Neuronal stem cell (in vitro differentiated cells): ENCODE measurements at places on chromosomes 1 and 21.
A peak's percentile ranks its signal among the peaks of the same experiment; 100 is the strongest.

DNA sequence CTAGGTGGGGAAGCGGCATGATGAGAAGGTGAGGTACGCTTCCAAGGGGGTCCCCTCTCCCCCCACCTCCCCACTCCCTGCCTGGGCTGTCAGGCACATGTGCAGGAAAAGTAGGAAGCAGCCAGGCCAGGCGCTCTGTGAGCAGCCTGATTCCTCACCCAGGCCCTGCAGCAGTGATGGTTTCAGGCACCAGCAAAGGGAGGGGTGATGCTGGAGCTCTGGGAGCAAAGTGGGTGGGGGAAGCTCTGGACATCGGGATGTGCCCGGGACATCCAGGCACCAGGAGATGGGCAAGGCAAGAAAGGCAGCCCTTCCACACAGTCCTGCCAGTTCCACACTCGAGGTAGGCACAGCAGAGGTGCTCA, 106.1 kb downstream of the CRYAA start:
- no peaks in the 10 kb centered on the region for H3K36me3 ChIP-seq
- peaks cover 29% of the 10 kb centered on the region for H3K27me3 ChIP-seq
- no peak overlapping the region for H3K4me3 ChIP-seq
- H3K27ac ChIP-seq: no peak overlapping the region
- H3K4me1 ChIP-seq: peaks cover 24% of the 10 kb centered on the region

GRCh38 chr1:147505568-147505967, 35.7 kb upstream of the BCL9 start:
- H3K4me1 ChIP-seq: peaks cover 16% of the 10 kb centered on the region
- H3K27ac ChIP-seq: peak overlapping the region; percentile 49
- no peaks in the 10 kb centered on the region for H3K27me3 ChIP-seq
- no peak for DNase-seq
- H3K4me3 ChIP-seq: no peak overlapping the region
- no peaks in the 10 kb centered on the region for H3K36me3 ChIP-seq

DNA sequence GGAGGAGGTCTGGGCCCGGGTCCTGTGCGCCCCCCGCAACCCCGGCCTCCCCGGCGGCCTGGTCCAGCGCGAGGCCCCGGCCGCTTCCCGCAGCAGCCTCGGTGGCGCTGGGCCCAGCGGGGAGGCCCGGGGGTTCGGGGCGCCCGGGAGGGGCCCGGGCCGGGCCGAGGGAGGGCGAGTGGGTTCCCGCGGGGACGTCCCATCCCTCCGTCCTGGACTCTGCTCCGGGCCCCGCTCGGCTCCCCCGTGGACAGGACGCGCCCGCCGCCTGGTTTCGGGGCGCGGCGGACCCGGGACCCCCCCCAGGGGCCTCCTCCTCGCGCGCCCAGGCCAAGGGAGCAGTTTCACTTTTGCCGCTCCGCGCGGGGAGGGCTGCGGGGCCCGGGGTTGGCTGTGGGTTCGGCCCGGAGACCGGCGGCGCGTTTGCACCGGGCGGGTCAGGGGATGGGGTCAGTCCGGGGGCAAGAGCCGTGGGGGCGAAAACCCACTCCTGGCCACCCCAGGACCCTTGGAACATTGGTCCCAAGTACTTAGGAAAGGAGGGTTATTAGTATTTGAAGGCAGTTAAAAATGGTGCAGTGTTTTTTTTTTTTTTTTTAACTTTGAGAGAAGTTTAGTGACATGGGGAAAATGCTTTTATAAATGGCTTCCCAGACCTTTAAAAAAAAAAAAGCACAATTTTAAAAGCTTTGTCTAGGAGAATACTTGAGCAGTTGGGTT, 677 bp downstream of the AGPAT3 start:
- DNase-seq: no peak
- H3K36me3 ChIP-seq: no peaks in the 10 kb centered on the region
- peak overlapping the region; percentile 61 for H3K4me3 ChIP-seq
- peaks cover 1% of the 10 kb centered on the region for H3K4me1 ChIP-seq

DNA sequence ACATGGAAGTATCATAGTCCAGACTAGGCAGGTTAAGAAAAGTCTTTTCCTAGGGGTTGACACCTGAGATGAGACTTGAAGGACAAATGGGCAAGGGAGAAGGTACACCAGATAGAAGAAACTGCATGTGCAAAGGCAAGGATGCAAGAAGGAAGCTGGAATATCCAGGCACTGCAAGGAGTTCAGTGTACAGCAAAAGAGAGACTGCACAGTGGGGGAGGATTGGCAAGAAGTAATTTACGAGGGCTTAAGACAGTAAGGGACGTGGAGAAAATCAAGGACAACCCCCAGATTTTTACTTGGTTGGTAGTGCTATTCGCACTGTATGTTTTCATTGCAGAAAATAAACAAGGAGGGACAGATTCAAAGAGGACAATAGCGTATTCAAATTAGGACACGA, 58.5 kb downstream of the DNM3 start:
- no peaks in the 10 kb centered on the region for H3K36me3 ChIP-seq
- no peaks in the 10 kb centered on the region for H3K27me3 ChIP-seq
- H3K27ac ChIP-seq: no peak overlapping the region
- no peak for DNase-seq
- H3K4me3 ChIP-seq: no peak overlapping the region

GRCh38 chr1:116891396-116892079, 18.2 kb upstream of the PTGFRN start:
- H3K4me1 ChIP-seq: no peaks in the 10 kb centered on the region
- H3K27me3 ChIP-seq: no peaks in the 10 kb centered on the region
- no peak for DNase-seq
- H3K36me3 ChIP-seq: no peaks in the 10 kb centered on the region
- H3K27ac ChIP-seq: no peak overlapping the region

- H3K27ac ChIP-seq: no peak overlapping the region
- no peaks in the 10 kb centered on the region for H3K4me1 ChIP-seq
- H3K36me3 ChIP-seq: no peaks in the 10 kb centered on the region
- no peak for DNase-seq
- H3K4me3 ChIP-seq: no peak overlapping the region
Observed at GRCh38 chr1:84847253-84848250, 45.5 kb downstream of the LPAR3 start.

GRCh38 chr1:92872719-92873118, 40.9 kb downstream of the RPL5 start:
- H3K27me3 ChIP-seq: no peaks in the 10 kb centered on the region
- H3K27ac ChIP-seq: no peak overlapping the region
- H3K4me1 ChIP-seq: peaks cover 3% of the 10 kb centered on the region
- H3K4me3 ChIP-seq: no peak overlapping the region
- H3K36me3 ChIP-seq: no peaks in the 10 kb centered on the region

DNA sequence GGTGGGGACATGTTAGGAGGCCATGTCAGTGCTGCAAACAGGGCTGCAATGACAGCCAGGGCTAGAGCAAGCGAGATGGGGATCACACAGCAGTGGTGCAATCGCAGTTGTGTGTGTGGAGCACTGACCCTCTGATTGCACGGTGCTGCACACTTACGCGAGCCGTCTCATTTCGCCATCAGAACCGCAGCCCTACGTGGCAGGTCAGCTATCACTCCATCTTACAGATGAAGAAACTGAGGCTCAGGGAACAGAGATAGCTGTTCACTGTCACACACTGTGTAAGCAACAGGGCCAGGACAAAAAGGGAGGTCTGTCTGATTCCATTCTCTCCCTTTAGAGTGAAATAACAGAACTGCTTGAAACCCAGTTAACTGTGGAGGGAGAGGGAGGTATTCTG, 104.8 kb upstream of the SLC45A1 start:
- H3K4me3 ChIP-seq: no peak overlapping the region
- no peaks in the 10 kb centered on the region for H3K36me3 ChIP-seq
- H3K27me3 ChIP-seq: peaks cover 9% of the 10 kb centered on the region

DNA sequence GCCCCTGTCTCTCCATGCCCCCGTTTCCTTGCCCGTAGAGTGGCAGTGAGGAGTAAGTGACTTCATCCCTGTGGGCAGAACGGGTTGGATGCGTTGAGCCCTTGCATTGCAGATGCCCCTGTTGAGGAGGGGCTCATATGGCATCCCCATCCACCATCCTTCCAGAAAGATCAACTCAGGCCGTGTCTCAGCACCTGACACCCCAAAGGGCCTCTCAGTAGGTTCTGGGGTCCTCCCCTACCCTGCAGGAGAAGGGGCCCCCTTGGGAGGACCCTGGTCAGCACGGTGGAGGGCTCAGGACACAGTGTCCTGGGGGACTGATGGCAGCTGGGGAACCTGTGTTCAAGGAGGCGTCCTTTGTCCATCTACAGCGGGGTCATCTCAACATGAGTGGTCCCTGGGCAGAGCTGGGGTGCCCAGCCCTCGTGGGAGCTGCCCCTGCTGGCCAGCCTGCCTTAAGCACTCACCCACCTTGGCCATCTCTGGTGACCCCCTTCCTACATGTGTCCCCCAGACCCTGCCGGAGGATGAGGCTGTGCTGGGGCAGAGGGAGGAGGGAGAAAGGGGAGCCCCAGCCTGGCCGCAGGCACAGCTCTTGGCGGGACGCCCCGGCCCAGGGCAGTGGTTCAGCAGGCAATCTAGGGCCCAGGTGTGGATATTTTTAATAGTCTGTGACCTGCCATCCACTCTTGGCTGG, 48.2 kb upstream of the ACTRT2 start:
- H3K27me3 ChIP-seq: no peaks in the 10 kb centered on the region
- H3K36me3 ChIP-seq: no peaks in the 10 kb centered on the region
- peaks cover 6% of the 10 kb centered on the region for H3K4me1 ChIP-seq
- no peak overlapping the region for H3K4me3 ChIP-seq

DNA sequence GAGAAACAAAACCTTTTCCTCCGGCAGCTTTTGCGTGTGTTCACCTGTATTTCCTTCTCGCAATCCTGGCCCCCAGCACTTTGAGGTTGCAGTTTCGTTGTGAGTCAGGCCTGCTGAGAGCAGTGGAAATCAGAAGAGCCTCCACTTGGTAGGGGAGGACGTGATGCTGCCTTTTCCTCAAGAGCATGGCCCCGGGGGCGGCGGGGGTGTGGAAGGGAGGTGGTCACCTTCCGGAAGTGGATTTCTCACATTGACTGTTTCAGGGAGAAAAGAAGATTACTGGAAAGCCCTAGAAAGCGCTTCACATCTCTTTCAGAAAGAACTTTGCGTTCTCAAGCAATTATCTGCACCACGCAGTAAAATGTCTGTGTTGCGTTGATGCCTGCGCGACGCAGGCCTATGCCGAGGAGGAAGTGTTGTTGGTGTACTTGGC, 12.2 kb upstream of the IL10 start:
- H3K4me1 ChIP-seq: no peaks in the 10 kb centered on the region
- no peak overlapping the region for H3K4me3 ChIP-seq
- H3K36me3 ChIP-seq: no peaks in the 10 kb centered on the region

GRCh38 chr21:28473530-28474220, 519.0 kb downstream of the LTN1 start:
- no peak overlapping the region for H3K4me3 ChIP-seq
- no peak overlapping the region for H3K27ac ChIP-seq
- DNase-seq: no peak
- H3K36me3 ChIP-seq: no peaks in the 10 kb centered on the region

- no peak for DNase-seq
- no peaks in the 10 kb centered on the region for H3K4me1 ChIP-seq
- no peaks in the 10 kb centered on the region for H3K36me3 ChIP-seq
- H3K27me3 ChIP-seq: no peaks in the 10 kb centered on the region
Observed at GRCh38 chr1:182952677-182953444, at the start of gene SHCBP1L. Gene SHCBP1L (minus strand): TSS chr1:182953166. CDS start chr1:182953133, 33 bp downstream.

- peaks cover 6% of the 10 kb centered on the region for H3K36me3 ChIP-seq
- H3K4me3 ChIP-seq: no peak overlapping the region
- no peak for DNase-seq
- no peak overlapping the region for H3K27ac ChIP-seq
- no peaks in the 10 kb centered on the region for H3K27me3 ChIP-seq
- no peaks in the 10 kb centered on the region for H3K4me1 ChIP-seq
Observed at GRCh38 chr1:209612646-209613399, 29.3 kb downstream of the CAMK1G start.

DNA sequence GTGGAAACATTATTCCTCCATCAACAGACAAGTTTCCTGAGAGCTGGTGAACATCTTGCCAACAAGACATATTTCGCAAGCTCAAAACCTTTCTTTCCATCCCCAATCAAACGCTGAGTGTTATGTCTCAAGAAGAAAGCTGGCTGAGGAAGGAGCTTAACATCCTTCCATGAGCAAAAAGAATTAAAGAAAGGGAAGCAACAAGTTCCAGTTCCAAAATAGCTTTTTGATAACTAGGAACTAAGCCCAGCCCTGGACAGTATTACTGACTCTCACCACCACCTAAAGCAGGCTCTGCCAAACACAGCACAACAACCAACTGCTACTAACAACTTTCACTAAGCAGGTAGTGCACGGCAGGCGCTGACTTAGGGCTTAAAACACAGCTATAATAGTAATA, 50.2 kb downstream of the CAPZB start:
- H3K27ac ChIP-seq: no peak overlapping the region
- no peak overlapping the region for H3K4me3 ChIP-seq

- H3K36me3 ChIP-seq: no peaks in the 10 kb centered on the region
- no peak for DNase-seq
- H3K4me3 ChIP-seq: no peak overlapping the region
- no peak overlapping the region for H3K27ac ChIP-seq
- H3K4me1 ChIP-seq: no peaks in the 10 kb centered on the region
- no peaks in the 10 kb centered on the region for H3K27me3 ChIP-seq
Observed at GRCh38 chr1:94382201-94382600, 36.0 kb upstream of the ABCD3 start.

GRCh38 chr1:179937668-179938254, 16.8 kb upstream of the CEP350 start:
- no peak for DNase-seq
- no peaks in the 10 kb centered on the region for H3K4me1 ChIP-seq
- H3K4me3 ChIP-seq: no peak overlapping the region
- H3K36me3 ChIP-seq: no peaks in the 10 kb centered on the region
- H3K27me3 ChIP-seq: no peaks in the 10 kb centered on the region

DNA sequence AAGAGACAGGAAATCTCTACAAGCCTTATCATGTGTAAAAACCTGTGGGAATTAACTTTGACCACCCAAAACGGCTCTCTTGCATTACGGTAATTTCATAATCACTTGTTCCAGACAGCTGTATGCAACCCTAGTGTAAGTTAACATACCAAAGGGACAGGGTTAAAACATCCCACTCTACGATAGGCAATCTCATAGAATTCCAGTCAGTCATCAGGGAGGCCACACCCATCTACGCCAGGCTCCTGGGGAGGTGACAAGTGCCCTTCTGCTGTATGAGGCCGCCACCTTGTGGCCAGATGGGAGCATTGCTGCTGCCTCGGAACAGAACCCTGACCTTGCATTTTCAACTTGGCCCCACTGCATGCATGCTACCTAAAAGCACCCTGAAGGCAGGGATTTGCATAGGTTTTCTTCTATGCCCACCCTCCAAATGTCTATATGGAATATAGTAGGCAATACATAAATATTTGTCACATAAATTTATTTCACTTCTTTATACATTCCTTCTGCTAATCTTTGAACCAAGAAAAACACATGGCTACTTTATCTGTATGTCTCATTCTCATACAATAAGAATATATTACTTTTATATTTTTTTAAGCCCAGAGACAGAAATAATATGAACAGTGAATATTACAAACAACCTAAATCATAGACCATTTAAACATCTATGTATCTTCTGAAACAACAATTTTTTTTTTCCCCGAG, 12.6 kb downstream of the HSF2BP start:
- no peak overlapping the region for H3K4me3 ChIP-seq
- H3K36me3 ChIP-seq: no peaks in the 10 kb centered on the region
- DNase-seq: peak; percentile 85
- H3K27ac ChIP-seq: no peak overlapping the region
- H3K4me1 ChIP-seq: peaks cover 2% of the 10 kb centered on the region
